C1 segment of cervical spinal cord (tissue), 14 donors: ENCODE measurements at places on chromosomes 7 and 10.

DNA sequence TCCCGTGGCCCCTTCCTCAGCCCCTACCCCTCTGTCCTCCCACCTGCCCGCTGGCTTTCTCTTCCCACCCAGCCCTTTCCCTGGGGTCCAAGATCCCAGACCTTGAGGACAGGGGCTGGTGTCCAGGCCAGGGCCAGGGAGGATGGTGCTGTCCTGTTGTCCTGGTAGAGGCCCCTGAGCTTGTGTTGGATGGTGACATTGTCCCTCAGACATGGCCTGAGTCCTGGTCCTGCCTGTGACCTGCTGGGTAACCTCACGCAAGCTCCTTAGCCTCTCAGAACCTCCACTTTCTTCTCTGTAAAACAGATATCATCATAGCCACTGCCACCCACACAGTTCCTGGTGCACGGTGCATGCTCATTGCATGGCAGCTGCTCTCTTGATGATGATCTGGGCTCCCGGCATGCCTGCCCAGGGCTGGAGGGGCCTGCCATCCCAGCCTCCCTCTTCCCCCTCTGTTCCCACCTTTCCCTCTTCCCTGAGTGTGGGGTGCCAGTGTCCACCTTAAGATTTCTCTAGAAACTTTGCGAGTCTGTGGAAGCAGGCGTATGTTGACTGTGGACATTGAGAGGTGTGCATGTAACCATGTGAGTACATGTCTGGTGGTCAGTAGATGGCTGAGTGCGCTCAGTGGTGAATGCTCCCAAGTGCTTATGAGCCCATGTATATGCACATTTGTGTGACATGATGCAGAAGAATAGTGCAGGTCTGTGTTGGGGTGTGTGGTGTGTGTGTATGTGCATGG is 60.4 kb downstream of the NEURL1 start:
- no peak for DNase-seq

- DNase-seq: peak; percentile 37
These were observed 104.5 kb downstream of the GRID1 start for GRCh38 chr10:86261941-86262687.

- DNase-seq: no peak
These were observed 158.3 kb downstream of the TCF7L2 start for GRCh38 chr10:113108194-113108835.

DNA sequence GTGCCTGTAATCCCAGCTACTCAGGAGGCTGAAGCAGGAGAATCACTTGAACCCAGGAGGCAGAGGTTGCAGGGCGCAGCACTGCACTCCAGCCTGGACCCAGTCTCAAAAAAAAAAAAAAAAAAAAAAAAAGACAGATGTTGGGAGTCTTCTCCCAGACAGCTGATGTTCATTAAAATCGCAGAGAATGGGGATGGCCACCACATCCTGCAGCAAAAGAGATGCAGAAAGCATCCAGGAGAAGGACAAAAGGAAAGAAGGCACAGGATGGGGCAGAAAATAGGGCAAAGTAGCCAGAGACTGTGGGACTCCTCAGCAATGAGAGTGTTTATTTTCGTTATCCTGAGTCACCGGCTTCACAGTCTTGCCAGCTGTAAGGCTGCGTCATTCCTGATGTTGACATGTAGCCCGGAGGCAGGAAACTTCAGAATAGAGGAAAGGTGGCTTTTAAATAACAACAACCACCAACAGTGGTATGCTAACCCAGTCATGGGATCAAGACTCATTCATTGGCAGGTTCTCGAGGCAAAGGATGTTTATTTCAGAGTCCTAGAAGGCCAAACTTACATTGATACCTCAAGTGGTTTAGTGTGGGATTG is 149.5 kb upstream of the SVIL start:
- DNase-seq: no peak

DNA sequence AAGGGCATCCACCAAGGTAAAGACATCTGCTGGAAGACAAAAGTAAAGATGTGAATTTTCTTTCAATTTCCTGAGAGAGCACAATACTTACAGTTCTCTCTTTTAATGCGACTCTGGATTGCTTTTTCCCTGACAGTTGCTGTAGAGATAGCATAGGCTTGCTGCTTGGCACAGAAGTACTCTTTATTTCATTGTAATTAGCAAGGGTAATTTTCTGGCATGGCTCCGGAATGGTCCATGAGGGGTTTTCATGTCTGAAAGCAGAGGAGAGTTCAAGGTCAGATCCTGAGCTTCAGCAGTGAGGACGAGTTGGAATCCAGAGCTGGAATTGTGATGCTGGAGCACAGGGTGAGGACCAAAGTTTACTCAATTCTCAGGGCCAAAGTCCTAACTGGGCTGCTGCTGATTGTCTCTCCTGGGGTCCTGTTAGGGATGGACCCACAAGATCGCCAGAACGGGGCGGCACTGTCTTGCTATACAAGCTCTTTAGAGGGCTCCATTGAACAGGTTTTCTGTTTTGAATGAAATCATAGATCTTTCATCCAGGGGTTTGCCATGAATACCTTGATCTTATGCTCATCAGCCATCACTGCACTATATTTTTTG is 190.0 kb upstream of the MKI67 start:
- DNase-seq: no peak

GRCh38 chr10:98055841-98056516 is 25.6 kb upstream of the CRTAC1 start:
- no peak for DNase-seq

GRCh38 chr7:74656837-74657691 is 454 bp upstream of the GTF2I start:
- peak; percentile 92 for DNase-seq

GRCh38 chr7:22418251-22419046 is 61.5 kb upstream of the RAPGEF5 start:
- DNase-seq: no peak

- DNase-seq: no peak
These were observed 32.3 kb upstream of the BHLHA15 start for GRCh38 chr7:98178762-98179490.

DNA sequence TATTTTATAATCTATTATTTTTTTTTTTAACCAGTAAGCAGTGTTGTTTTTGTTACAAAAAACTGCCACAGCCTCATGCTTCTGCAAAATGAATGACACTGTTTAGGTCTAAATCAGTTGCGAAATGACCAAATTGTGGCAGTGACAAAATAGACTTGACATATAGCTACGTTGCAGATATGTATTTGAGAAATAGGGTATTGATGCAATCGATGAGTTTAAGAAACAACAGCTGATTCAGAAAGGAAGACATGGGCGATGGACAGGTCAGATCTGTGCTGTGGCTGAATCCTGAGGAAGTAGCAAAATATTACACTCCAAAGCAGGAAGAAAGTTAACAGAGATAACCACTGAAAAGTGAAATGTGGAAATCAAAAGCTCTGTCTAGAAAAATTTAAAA is 89.0 kb upstream of the STEAP4 start:
- DNase-seq: no peak

DNA sequence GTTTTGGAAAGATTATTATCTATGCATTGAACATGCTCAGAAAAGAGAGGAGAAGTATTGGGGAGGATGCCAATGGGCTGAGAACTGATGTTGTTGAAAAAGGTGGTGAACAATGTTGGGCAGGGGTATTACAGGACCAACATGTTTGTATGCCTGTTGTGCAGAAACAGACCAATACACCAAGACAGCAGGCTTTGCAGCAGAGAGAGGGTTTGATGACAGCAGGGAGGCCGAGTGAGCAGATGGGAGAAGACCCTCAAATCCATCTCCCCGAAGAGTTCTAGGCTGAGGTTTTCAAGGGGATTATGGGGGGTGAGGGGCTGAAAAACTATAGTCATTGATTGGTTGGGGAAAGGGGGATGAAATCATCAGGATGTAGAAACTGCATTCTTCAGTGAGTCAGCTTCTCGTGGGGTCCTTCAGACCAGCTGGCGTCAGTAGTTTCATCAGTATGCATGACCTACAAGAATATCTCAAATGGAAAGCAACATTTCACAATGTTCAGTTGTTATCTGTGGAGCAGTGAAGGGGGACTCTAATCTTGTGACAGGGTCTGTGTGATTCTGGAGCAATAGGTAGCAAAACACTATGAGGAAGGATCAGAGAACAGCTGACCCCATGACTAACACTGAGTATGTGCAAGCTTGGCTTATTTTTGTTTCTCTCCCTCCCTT is 167.8 kb downstream of the BAMBI start:
- no peak for DNase-seq

GRCh38 chr7:147279964-147280374 is 1163.4 kb downstream of the CNTNAP2 start:
- DNase-seq: no peak

DNA sequence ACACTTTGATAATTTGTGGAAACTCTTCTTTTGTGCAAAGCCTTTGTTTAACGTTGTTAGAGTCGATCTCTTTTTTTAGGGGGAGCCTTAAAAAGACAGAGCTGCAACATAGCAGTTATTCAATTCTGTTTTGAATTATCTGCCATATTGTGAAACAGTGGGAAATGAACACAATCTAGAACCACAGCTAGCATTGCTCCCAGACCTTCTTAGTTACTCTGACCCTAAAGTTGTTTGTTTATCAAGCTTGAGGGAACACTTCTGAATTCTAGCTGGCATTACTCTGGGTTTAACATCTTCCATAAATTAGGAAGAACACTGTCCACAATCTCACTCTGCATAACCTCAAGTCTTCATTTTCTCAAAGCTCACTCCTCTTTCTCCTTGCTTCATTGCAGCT is 217.7 kb downstream of the PRKG1 start:
- DNase-seq: no peak

GRCh38 chr10:117615649-117616048 is 73.1 kb downstream of the EMX2 start:
- no peak for DNase-seq

GRCh38 chr7:3280946-3281656 is 20.0 kb upstream of the SDK1 start:
- no peak for DNase-seq

DNA sequence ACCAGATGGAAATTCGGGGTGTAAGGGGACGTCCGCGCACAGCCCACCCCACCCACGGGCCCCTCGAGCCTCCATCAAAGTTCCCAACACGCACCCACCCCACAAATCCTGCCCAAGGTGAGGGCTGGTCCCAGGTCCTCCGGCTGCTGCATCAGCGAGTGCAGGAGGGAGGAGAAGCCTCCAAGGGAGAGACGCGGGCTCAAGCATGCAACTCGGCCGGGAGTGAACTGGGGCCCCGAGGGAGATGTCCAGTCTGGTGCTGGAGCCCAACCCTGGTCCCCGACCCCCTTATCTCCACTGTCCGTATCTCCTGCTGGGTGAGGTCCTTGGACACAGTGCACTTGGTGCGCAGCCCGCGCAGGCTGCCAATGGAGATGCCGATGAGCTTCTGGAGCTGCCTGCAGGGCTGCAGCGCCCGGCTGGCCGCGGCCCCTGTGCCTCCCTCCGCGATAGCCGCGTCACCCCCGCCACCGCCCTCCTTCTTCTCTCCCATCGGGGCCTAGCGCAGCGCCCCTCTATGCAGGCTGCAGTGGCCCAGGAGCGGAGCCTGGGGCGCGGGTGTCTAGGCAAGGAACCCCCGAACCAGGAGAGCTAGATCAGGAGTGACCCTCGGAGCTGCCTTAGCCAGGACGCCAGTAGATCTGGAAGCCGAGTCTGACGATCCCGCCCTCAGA is 489.2 kb downstream of the ZNF33B start:
- no peak for DNase-seq

DNA sequence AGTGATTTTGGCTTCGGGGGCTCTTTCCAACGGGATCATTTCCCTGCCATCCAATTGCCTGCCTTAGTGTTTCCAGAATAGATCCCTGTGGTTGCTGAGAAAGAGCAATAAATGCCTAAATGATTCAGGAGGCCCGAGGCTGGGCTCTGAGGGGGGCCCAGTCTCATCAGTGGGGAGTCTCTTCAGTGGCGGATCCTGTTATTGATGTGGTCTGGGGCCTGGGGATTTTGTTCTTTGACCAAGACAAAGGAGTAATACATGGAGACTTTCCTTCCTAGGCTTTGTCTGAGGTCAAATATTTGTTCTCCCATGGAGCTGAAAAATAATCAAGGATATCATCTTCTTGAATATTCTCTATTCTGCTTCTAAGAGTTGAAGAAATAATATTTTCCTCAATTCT is 40.8 kb downstream of the TAS2R41 start:
- DNase-seq: no peak

DNA sequence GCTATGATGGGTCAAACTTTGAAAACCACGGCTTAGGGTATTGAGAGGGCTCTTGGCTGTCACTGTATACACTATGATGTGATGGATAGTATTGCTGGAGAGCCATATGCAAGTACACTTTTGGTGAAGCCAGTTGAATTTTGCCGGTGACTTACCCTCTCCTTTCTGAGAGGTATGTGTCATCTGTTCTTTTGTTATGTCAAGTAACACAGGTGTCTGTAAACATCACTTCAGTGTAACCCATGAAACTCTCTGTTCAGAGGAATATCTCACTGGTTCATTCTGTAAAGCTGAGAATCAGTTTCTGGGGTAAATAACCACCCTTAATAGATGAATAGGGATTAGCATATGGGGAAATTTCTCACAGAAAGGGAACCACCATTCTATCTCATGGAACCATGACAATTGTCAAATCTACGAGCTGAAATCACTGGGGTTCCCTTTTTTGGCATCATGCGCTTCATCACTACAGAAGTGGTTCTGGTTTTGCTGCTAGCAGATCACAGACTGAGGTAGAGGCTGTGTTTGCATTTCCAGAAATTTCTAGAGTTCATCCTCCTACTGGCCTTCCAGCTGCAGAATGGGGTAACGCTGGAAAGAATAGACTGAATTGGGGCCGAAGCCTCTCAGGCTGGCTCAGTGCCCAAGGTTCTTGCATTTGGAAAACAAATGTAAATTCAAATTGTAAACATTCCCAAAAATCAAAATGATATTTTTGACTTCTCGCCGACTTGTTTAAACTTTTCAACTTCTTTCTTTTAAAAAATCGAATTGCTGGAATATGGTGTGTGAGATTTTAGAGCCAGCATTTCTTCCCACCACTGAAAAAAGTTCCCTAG is 83.3 kb upstream of the CREB5 start:
- DNase-seq: no peak

GRCh38 chr10:19247843-19248242 is 199.2 kb downstream of the MALRD1 start:
- no peak for DNase-seq

GRCh38 chr7:96870185-96870584 is 135.2 kb upstream of the DLX6 start:
- DNase-seq: no peak

DNA sequence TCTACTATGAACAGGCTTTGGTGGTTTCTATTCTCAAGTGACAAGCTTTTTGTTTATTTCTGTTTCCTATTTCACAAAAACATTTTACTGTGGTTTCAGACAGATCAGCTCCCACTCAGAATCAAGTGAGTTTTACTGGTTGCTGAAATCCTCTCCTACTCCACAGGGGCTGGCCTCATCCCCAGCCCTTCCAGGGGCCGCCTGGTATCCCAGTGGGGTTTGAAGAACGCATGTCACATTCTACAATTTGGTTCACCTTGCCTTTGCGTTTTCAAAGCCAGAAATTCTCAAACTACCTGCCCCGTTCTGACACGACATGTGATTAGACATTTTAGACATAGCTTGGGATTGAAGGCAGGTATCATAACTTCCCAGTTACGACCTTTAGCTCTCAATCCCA is 160.9 kb upstream of the AGK start:
- no peak for DNase-seq

- DNase-seq: no peak
These were observed 2.1 kb downstream of the RET start for GRCh38 chr10:43078986-43079273.
